ENCODE measurements at places on chromosomes 5 and 9.

DNA sequence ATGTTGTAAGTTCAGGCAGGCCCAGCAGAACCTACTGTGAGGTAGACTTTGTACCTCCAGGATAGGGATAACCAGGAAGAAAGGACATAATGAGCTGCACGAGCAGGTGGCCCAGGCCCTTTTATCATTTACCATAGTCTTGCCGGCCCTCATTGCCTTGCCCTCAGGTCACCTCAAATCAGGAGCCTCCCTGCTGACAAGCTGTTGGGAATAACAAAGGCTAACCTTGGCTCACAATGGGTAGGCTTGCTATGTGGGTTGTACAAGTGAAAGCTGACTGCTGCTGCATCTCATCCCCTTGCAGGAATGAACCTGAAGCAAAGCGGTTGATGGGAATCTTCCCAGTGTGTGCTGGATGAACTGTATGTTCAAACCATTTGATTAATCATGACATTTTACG is 159.5 kb upstream of the ACTBL2 start:
- DNase-seq = no peak

GRCh38 chr9:8845808-8846207 is 1046.2 kb upstream of the DMAC1 start:
- no peak for DNase-seq

- DNase-seq = peak; percentile 52
These were observed 8.3 kb downstream of the TMEM250 start for GRCh38 chr9:136110082-136111061.

DNA sequence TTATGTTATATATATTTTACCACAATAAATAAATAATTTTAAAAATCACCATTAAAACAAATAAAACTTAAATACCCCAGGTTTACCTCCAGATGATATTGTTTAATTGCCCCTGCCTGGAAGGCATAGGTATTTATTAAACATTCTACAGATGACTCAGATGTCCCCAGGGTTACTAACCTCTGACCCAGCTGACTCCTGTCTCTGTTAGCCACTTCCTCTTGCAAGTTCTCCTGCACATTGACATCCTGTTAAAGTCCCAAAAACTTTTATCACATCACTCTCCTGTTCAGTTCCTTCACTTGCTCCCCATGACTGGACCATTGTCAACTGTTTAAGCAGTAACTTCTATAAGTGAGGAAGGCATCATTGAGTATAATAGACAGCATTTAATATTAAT is 37.0 kb upstream of the RAB3C start:
- DNase-seq = no peak

DNA sequence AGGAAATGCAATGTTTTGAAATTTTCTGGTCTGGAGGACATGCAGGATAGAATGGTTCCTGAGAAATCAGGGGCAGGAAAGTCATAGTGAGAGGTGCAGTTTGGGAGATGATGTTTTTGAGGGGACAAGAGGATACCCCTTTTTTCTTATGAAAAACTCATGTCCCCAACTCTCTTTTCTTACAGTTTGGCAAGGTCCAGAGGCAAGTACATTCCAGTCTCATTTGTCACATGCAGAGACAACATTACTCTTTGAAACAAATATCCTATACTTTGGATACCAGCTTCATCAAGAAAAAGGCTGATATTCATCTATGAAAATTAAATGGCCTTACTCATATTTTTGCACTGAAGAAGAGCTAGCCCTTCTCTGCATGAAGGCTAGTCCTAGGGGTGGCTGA is 48.2 kb downstream of the EQTN start:
- DNase-seq = no peak

DNA sequence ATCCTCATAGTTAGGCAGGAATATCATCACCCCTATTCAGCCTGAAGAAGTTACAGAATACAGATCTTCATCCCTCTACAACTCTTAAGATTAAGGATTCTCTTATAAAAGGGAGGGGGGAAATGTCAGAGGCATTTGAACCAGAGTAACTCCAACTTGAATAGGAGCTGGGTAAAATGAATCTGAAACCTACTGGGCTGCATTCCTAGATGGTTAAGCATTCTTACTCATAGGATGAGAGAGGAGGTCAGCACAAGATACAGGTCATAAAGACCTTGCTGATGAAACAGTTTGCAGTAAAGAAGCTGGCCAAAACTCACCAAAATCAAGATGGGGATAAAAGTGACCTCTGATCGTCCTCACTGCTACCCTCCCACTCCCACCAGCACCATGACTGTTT is 14.4 kb downstream of the FREM1 start:
- DNase-seq = no peak

DNA sequence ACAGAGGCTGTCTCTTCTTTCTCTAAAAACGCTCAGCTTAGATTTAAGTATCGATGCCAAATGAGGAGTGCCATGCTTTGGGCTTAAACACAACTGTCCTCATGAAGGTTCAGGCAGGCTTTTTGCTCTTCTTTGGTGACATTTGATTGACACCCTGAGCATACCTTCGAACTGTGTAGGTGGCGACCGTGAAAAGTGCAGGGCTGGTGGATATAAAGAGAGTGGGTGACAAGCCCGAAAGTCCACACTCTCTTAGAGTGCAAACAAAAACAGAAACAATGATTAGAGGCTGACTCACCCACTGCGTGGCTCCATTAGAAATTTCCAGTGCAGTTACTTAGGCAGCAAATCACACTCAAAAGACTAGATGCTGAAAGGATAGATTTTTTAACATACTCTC is 141.7 kb downstream of the SYK start:
- no peak for DNase-seq

DNA sequence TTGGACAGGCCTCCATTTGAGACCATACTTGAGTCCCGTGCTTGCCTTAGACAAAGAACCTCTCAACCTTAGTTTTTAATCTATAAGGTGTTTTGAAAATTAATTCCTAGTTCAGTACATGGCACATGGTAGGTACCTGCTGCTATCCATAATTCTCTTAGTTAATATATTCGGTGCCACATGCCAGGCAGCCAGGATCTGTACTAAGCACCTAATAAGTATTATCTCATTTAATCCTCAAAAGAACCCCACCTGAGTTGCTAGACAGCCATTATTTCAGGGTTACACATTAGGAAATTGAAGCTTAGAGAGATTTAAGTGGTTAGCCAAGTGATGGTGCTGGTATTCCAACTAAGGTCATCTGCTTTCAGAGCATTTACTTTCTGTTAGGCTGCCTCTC is 29.9 kb downstream of the NSD1 start:
- DNase-seq = no peak

DNA sequence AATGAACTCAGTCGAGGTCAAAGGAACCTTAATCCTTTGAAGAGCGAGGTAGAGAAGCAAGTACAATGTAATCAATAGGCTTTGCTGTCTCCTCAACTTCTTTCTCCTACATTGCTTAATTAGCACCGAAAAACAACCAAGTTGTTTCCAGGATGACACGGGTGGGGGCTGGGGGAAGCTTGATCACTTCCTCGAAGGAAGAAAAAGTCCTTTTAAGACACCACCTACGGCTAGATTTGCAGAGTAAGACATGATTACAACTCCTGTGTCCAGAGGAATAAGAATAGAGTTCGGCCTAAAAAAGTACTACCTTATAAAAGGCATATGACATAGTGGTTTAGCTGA is 811 bp upstream of the ARRDC3 start:
- peak; percentile 25 for DNase-seq

- DNase-seq = peak; percentile 31
These were observed 1.1 kb downstream of the GSN start for GRCh38 chr9:121268851-121269641.

DNA sequence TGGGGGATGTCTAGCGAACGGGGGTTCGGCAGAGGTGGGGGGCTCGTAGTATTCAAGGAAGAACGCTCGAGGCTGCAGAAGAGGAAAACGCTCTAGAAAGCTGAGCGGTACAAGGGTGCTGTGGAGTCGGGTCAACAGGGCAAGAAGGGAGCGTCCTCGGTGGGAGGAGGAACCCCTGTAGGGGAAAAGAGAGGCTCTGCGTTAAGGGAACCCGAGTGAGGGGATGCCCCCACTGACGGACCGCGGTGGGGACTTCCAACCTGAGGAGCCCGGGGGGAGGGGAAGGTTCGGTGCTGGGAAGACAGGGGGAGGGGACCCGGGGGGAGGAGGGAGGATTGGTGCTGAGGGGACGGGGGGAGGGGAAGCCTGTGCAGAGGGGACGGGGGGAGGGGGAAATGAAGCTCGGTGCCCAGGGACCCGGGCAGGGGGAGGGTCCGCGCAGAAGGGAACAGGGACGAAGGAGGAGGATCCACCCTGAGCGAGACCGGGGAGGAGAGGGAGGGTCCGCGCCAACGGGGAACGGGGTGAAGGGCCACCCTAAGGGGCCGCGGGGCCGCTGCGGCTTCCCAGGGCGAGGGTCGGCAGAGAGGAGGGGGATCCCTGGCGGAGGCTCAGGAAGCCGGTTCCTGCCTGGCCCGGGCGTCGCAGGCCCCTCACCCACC is 621 bp downstream of the NR6A1 start:
- peak; percentile 88 for DNase-seq

DNA sequence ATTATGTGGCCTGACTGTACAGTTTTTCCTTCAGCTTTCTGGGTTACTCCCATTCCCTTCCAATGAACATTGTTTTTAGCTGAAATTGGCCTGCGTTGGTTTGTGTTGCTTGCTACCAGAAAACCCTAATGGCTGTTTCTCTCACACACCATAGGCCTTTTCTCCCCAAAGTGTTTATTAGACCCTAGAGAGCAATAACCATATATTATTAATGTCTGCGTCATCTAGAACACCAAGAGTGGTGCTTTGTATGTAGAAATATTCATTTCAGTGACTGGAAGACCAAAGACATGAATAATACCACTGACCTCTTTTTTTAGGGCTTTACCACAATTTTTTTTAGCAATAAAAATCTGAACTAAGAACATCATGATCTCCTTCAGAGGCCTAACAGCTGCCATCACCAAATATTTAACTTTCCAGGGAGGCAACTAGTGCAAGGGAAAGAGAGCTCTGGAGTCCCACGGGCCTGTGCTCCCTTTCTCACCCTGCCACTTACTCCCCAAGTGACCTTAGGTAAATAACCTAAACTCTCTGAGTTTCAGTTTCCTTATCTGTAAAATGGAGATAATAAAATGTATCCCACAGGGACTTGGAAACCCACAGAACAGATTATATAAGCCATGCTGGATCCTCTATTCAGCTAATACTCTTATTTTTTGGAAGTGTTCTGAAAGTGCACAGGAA is 201.9 kb upstream of the ISL1 start:
- DNase-seq = no peak

DNA sequence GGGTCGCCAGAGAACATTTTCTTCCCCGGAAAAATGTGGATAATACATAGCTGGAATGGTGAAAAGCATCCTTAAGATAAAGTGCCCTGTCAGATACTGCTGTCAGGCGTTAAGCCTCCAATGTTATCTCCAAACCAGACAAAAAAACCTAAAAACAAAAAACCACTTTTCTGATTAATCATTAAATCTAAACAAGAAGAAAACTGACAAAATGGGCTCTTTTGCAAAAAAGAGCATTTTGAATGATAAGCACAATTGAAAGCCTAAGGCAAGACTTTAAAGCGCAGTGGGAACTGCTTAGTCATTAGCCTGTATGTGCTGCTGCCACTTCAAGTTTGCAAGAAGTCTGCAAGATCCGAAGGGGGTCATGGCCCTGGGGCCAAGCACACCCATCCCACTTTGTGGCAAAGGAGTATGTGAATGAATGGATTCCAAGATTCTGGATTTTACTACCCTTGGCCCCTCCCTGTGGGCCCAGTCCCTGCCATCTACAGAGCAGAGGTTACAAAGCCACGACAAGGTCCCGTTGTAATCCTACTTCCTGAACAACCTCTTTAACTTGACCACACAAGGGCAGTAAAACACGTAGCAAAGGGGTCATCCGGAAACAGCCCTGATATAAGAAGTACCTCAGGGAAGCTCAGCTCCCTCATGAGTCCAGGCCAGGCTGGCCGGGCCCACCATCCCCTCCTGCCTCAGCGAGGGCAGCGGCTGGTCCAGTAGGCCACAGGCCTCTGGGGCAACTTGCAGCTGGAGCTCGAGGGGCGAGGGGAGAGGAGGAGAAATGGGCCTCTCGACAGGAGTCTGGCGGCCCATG is 29.7 kb downstream of the SHB start:
- DNase-seq = no peak

GRCh38 chr9:28624771-28625170 is 1051.5 kb upstream of the C9orf72 start:
- DNase-seq = no peak

GRCh38 chr9:89225587-89225986 is 47.0 kb upstream of the SHC3 start:
- no peak for DNase-seq

GRCh38 chr9:32879335-32879734 is 96.0 kb downstream of the TMEM215 start:
- no peak for DNase-seq

- DNase-seq = no peak
These were observed 13.9 kb upstream of the FNIP1 start for GRCh38 chr5:131810510-131811249.

- DNase-seq = no peak
These were observed 3.4 kb downstream of the VCAN start for GRCh38 chr5:83474991-83475390.

- no peak for DNase-seq
These were observed 46.9 kb downstream of the AHRR start for GRCh38 chr5:368183-369084.

GRCh38 chr5:171945066-171945465 is 61.4 kb downstream of the FBXW11 start:
- no peak for DNase-seq

DNA sequence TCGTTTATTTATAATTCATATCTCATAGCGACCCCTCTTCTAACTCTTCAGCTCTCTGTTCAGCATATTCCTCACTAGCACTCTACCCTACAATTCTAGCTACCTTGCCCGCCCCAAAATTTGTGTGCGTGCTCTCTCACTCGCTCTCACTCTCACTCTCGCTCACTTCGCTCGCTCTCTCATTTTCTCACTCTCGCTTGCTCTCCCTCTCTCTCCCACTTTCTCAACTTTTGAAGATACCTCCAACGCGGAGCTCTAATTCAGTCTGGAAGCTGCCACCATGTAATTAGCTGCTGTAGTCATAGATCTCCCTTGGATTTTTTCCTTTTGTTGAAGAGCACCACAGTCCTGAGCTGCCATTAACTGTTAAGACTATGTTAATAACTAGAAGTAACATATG is 30.4 kb downstream of the GPR21 start:
- DNase-seq = no peak

DNA sequence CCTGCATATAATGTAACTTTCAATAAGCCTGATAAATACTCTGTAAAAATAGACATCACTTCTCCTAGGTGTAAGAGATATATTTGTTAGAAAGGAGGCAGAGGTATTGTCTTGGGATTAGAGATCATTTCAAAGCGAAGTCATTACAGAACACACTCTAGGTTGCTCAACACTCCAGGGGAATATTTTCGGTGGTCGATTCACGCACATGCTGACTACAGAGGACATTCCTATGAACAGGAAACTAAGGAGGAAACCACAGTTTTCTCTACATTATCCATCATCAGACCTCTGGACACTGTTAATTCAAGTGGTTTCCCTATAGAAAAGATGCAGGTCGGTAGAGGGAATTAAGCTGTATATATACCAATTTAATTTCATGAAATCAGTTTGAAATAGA is 370.0 kb downstream of the NDUFS4 start:
- DNase-seq = no peak

- no peak for DNase-seq
These were observed 50.1 kb upstream of the GLRX start for GRCh38 chr5:95872346-95873268.

- DNase-seq = no peak
These were observed 558.1 kb downstream of the NR2F1-AS1 start for GRCh38 chr5:93022796-93023447.

- DNase-seq = peak; percentile 33
These were observed 145.0 kb downstream of the EGFLAM start for GRCh38 chr5:38403406-38403805.

Data from WERI-Rb-1 (cell line).